ENCODE measurements at places on chromosomes 3 and 15. TPM values are rescaled to one million over a fixed set of nuclear protein-coding genes. Genes with fewer than 3 reads are reported as not detected.

Gene GHSR
- polyA plus RNA-seq, result not detected

Gene SERPINI1
- 58.8 TPM for polyA plus RNA-seq

Gene ECE2
- polyA plus RNA-seq, result not detected

Gene CLDN18
- polyA plus RNA-seq, result 1.0 TPM

Gene FBN1
- 91.0 TPM for polyA plus RNA-seq

Gene SIDT1
- 2.7 TPM for polyA plus RNA-seq

Gene COL8A1
- 6.8 TPM for polyA plus RNA-seq

Gene SNURF
- 34.0 TPM for polyA plus RNA-seq

Gene SCN11A
- 1.4 TPM for polyA plus RNA-seq

Gene CHRM5
- 0.10 TPM for polyA plus RNA-seq

Gene KCNH8
- polyA plus RNA-seq, result 0.95 TPM
